ENCODE measurements at places on chromosomes 12 and 14.

DNA sequence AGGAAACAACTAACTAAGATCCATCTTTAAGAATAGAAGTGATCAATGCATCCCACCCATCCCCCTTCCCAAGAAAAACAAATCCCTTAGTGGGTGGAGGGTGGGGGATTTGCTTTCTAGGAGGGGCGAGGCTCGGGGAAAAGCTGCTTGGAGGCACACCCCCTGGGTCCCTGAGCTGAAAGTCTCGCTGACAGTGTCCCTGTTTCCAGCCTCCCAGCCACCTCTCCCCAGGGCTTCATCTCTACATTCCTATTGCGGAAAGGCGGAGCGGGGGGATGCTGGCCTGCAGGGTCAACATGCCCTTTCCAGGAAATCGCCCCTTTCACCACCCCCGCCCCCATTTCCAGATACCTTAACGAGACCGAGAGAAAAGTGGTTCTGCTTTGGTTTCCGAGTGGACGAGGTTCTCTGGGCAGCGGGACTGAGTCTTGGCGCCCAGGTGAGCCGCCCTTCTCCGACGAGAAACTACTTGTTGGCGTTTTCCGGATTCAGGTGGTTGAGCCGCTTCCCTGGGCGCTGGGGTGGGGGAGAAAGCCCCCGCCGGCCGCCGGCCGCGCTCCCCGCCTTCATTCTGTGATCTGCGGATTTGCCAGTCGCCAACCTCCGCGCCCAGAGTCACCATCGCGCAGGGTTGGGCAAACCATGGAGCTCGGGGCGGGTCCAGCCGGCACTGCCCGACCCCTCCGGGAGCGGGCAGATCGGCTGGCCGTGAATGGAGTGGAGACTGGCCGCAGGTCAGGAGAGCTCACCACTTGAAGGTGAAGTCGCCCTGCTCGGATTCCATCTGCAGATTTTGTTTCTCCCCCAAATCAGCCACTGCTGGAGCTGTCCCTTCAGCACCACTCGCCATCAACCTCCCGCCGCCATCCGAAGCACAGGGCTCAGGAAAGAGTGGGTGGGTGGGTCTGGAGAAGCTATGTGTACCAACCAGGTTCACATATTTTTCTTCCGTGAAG lies 505 bp downstream of the KCNC2 start:
- peak; percentile 79 for DNase-seq

GRCh38 chr12:10341892-10342509 lies 34.3 kb downstream of the KLRD1 start:
- no peak for DNase-seq

DNA sequence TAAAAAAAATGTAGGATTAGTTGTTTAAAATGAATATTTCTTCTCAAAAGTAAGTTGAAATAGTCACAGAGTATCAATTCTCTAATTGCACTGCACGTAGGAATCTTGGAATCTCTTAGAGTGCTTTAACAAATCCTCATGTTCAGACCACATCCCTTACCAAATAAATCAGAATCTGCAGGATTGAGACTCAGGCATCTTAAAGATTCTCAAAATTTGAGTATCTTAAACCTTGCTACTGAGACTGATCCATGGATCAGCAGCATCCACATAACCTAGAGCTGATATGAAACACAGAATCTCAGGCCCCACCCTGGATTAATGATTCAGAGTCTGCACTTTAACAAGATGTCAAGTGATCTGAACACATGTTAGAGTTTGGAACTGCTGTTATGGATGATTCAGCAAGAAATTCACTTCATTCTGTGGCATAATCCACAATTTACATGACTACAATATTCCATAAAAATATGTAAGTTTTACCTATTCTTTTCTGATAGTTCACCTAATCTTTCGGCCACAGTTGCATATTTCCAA lies 58.7 kb downstream of the ADAMTS20 start:
- DNase-seq: no peak

DNA sequence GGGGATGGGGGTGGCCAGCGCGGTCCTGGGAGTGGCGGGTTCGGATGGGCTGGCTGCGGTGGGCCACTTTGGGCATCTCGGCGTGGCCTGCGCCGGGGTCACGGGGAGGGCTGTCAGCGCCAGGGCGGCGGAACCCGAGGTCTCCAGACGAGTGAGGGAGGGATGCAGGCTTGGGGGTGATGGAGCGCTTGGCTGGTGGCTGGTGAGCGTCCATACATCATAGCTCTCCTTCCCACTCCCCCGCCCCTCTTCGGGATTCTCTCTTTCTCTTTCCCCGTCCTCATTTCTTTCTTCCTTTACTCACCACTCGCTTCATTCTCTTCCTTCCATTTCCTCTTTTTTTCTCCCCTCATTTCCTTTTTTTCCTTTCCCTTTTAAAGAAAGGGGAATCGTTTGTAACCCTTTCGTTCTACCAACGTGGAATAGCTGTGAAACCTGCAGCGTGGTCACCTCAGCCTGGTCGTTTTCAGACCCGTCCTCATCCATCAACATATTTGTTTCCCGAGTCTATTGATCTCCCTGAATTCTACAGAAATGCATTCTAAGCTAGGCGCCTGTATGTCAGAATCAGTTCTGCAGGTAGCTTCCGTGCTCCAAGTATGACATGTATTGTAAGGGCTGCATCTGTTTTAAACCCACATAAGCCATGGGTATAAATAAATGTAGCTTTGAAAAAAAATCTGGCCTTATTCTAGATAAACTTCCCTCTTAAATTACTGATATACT lies 260.3 kb upstream of the E2F7 start:
- DNase-seq: no peak

DNA sequence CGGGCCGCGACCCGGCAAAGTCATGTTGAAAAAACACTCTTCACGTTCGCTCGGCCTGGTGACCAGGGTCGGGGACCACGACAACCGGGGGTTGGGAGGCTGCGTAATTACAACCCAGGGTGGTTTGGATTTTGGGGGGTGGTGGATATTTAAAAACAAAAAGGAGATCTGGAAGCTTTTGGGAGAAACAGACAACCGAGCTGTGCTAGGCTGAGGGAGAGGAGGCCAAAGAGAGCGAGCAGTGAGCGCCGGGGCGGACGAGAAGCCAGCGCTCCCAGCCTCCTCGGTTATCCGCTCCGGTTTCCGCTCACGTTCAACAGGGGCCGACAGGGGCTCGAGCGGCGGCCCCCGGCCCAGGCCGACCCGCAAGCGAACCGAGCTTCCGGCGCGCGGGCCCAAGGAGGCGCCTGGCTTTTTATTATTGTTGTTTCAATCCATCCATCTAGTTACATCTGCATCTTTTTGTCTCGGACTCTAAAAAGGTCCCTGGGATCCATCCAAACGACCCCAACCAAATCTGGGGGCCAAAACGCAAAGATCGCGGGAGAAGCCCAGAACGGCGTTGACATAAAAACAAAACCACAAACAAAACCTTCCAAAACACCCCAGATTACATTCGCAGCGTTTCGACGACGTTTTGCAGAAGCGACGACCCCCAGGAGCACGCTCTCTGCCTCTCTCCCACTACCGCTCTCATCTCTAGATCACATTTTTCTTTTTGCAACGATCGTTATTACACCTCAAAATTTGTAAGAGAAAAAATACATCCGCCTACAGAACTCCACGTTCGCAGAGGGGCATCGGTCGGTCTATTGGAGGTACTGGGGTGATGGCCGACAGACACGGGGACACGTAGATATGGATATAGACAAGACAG lies 771 bp downstream of the OTX2 start:
- no peak for DNase-seq

DNA sequence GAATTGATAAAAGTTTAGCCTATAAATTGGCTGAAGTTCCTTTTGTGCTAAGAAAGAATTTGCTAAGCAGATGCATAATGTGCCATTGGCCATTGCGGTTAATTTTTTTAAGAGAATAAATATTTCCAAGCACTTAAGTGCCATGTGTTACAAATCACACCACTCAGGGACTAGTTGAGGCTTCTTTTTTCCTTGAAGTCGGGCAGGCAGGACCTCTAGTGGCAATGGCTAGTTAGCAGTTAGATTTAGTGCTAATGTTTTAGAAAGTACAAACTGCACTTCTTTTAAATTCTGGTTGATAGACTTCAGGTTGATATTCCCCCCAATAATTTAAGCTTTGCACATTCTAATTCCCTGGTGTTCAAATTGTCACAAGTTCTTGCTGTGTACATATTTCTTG lies 294.3 kb downstream of the APAF1 start:
- no peak for DNase-seq

DNA sequence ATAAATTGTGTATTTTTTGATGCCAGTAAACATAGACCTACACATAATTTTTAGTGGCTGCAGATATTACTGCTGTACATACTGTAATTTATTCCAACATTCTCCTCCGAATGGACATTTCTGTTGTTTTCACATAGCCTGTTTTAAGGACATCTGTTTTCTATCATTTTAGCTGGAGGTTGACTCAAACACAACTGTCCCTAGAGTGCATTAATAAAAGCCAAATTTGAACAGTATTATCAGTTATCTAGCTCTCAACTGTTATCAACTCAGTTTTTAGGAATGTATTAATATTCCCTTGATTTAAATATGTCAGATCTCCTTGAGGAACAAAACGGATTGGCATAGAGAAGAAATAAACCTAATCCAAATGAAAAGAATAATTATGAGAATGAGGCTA lies 17.2 kb upstream of the PIWIL1 start:
- DNase-seq: no peak

DNA sequence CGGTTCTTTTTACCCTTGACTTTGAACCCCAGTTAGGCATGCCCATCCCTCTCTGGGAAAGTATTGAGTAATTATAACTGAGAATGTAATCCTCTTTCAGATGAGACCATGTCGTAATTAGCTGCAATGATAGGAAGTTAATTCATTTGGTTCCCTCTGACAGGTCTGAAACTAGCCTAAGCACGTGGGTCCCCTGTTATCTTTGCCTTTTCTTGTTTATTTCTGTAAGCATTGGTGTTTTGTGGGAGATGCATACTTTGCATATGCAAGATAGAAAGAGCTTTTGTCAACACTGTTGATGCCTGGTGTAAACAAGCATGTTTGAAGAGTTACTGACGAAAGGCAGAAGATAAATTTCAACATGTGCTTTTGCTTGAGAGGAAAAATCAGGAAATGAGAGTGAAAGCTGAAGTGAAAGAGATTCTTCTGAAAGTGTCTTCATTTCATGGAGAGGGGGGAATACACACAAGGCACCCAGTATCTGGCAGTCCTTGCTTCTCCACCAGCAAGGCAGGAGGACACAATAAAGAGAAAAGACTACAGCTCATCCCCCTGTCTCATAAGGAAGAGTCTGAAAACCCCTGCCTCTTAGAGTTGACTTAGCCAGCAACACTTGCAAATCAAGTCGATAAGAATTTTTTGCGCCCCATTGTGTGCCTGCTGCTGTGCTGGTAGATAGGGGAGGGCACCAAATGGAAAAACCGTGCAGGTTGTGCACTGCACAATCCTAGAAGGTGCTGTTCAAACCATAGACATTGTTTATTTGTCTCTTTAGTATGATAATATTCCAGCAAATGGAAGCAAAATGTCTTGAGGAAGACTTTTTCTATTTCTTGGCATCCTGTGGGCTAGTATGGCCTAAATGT lies 77.8 kb downstream of the SLC24A4 start:
- DNase-seq: no peak

Data from type B pancreatic cell (in vitro differentiated cells).